ENCODE measurements at places on chromosomes 4 and X. TPM values are rescaled to one million over a fixed set of nuclear protein-coding genes. Genes with fewer than 3 reads are reported as not detected.
A peak's percentile ranks its signal among the peaks of the same experiment; 100 is the strongest.

GRCh38 chr4:48337731-48338130 is 3.6 kb upstream of the SLAIN2 start:
- no peak for DNase-seq

GRCh38 chr4:166153548-166153947 is 280.5 kb downstream of the TLL1 start:
- DNase-seq = no peak

- DNase-seq = no peak
Observed at GRCh38 chrX:109845996-109846395, 112.9 kb upstream of the ACSL4 start.

DNA sequence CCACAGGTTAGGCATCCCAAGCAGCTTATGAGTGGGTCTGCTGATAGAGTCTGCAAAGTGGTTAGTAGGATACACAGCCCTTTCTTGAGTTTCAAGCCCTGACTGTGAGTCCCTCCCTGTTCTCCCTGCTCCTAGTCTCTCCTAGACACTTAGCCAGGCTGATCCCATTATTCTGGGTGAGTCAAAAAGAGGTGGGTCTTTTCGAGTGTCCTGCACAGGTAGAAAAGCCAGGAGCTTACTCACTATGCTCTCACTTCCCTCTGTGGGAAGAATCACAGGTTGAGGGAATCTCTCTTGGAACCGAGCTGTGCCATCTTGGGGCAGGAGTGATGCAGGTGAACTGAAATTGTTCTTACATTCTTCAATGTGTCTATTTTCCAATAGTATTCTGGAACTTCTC is 29.7 kb downstream of the SCLT1 start:
- DNase-seq = no peak

- no peak for DNase-seq
Observed at GRCh38 chr4:158836002-158836369, 67.2 kb downstream of the FNIP2 start.

GRCh38 chr4:177673985-177674489 is 231.8 kb upstream of the AGA start:
- DNase-seq = no peak

DNA sequence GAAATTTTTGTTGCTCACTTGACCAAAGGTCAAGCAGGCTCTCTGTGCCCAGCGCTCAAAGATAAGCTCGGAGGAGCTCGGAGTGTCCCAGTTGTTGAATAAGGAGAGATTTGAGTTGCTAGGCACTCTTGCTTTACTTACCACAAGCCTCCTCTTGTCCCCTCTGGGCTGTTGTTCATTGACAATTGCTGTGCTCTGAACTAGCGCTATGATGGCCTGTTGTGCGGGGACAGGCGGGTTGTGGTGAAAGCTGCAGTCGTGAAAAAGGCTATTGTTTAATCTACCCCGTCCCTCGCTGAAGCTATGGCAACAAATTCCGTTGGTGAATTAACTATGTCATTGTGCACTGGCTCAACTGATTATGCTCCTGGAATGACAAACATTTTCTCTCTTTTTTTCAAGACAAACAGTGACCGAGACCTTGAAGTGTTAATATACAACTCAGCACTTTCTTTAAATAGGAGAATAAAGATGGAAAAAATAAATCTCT is 21.0 kb upstream of the POLA1 start:
- no peak for DNase-seq

- no peak for DNase-seq
Observed at GRCh38 chr4:88585917-88586316, 6.4 kb upstream of the HERC3 start.

DNA sequence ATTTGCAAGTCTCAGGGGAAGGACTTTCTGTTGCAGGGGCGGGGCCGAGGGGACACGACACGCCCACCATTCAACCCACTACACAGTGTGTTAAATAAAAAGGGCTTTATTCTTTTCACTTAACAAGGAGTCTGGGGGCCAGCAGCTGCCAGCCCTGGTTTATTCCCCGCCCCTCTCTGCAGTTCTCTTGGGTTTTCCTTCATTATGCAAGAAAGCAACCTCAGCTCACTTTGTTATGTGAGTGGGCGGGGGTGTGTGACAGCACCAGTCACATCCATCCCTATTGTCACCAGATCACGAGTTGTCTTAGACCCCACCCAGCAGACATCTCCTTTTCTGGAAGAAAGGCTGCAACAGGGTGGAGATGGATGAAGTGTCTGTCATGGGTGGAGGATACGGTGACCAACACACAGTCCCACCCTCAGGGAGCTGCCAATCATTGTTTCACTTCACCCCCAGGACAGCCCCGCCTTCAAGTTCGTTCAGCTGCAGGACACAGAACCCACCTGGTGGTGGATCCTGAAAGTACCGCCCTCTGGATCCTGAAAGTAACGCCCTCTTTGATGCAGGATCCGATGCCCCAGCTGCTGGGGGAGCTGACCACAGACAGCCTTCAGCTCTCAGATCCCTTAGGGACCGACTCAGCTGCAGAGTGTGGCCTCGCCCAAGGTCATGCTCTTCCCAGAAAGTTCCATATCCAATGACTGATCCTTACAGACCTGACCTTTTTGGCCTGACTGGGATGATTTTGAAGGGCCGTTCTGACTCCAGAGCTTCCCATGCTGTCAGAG is 79.6 kb downstream of the SMIM20 start:
- DNase-seq = peak; percentile 59

GRCh38 chr4:73721435-73721834 is 18.9 kb upstream of the CXCL8 start:
- no peak for DNase-seq

DNA sequence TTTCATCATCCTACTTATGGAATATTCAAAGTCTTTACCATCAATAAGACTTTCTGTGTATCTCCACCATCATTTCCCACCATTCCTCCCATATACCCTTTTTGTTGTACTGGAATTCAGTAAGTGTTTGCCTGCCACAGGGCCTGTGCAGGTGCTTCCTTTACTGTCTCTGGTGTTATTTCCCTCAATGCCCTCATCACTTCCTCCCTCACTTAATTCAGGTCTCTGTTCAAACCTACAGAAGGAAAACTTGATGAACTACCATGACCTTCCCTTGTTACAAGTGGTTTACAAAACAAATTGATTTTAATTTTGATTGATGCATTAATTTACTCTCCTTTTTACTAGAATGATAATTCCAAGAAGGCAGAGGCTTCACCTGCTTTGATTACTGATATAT is 159.5 kb upstream of the FAT4 start:
- no peak for DNase-seq

Gene GLRA2
- not detected for total RNA-seq

Gene FAAH2
- total RNA-seq = 4.0 TPM

Gene FAT1
- 67.7 TPM for total RNA-seq

Gene XAGE2
- not detected for total RNA-seq

Gene SPP1
- total RNA-seq = 4.7 TPM

Gene PDLIM5
- total RNA-seq = 83.5 TPM

Gene IBSP
- not detected for total RNA-seq

Gene CLDN2
- not detected for total RNA-seq

Measured in endothelial cell (in vitro differentiated cells).